Bronchus fibroblast of lung (primary cell): ENCODE measurements at places on chromosomes 2 and 18. TPM values are rescaled to one million over a fixed set of nuclear protein-coding genes. Genes with fewer than 3 reads are reported as not detected.

The MAP2 gene
- total RNA-seq: 4.9 and 5.5 TPM in 2 replicates

The CNDP1 gene
- total RNA-seq: 0.15 TPM in 1 of 2 replicates, not detected in the other

The COL3A1 gene
- 583 and 652 TPM in 2 replicates for total RNA-seq

The CROCC2 gene
- total RNA-seq: not detected in 2 replicates

The ZSWIM2 gene
- total RNA-seq: under 0.01 TPM in 1 of 2 replicates, not detected in the other

The SLC9A4 gene
- total RNA-seq: not detected in 2 replicates

The ATP8B1 gene
- total RNA-seq: 18.1 and 22.7 TPM in 2 replicates

The PPM1B gene
- 8.8 and 13.6 TPM in 2 replicates for total RNA-seq

The ASAP2 gene
- total RNA-seq: 13.4 and 17.8 TPM in 2 replicates

The IL36RN gene
- not detected in 2 replicates for total RNA-seq

The PAIP2B gene
- 0.45 and 0.67 TPM in 2 replicates for total RNA-seq

The SOX11 gene
- total RNA-seq: 7.1 and 7.4 TPM in 2 replicates
